ENCODE measurements at places on chromosomes 5 and 9.
A peak's percentile ranks its signal among the peaks of the same experiment; 100 is the strongest.

DNA sequence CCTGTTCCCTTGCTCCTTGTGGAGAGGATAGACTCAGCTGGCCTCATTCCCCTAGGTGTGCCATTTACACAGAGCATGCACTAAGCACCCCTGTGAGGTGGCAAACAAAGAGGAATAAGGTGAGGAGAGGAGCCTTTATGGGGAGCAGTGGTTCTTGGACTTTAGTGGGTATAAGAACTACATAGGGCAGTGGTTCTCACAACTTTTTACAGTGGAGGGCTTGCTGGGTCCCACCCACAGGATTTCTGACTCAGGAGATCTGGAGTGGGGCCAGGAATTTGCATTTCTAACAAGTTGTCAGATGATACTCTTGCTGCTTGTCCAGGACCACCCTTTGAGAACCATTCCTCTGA is 42.0 kb downstream of the CSF1R start:
- DNase-seq, result peak; percentile 62

- peak; percentile 40 for DNase-seq
Measured at GRCh38 chr5:122775550-122776542, 966 bp downstream of the SNX2 start.

- DNase-seq, result no peak
Measured at GRCh38 chr5:109030360-109031143, 282.9 kb downstream of the FER start.

- DNase-seq, result no peak
Measured at GRCh38 chr9:87889065-87889881, 6.6 kb downstream of the SPATA31E1 start.

GRCh38 chr5:151487544-151487943 is 40.1 kb downstream of the SLC36A1 start:
- no peak for DNase-seq

DNA sequence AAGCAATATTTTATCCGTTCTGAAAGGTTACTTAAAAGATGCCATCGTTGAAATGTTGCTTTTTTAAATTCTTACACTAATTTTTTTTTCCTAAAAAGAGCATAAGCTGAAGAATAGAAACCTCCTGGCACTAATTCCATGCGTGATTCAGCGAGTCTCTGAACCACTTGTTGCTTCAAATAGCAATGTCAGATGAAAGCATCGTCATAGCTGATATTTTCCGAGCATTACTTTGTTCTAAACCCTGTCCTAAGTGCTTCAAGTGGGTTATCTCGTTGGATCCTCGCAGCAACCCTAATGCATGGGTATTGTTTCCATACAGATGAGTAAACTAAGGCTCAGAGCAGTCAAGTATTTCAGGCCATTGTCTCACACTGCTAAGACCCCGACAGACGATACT is 79.7 kb downstream of the CDH6 start:
- DNase-seq, result no peak

DNA sequence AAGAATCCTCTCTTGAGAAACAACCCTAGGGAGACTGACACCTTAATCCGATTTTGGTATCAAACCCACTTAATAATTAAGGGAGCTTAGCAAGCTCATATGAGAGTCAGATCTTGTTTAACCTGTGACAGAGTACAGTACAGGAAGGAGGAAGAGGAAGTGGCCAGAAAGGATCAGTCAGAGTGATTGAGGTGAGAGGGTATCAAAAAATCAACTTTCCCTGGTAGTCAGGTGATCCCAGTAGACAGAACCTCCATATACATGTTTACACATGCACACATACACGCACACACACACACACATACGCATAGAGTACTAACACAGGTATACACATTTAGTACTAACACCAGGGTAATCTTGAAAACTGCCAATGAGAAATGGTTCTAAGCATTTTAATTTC is 56.8 kb downstream of the GLIS3 start:
- no peak for DNase-seq

DNA sequence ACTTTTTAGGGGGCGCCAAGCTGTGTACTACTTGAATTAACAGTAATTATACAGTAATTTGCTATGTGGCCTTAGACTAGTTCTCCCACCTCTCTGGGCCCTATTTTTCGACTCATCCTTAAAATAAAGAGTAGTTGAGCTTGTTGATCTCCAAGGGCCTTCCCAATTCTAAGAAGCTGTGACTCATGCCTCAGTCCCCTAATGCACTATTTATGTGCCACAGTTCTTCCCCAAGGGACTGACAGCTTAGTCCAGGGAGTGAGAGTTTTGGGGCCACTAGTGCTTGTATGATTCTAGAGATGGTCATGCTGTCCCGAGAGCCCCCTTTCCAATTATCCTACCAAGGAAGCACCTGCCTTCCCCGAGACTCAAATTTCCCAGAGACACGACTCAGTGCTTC is 149.7 kb downstream of the PAPPA start:
- DNase-seq, result no peak

GRCh38 chr9:30574355-30575151 is 1809.9 kb upstream of the ACO1 start:
- peak; percentile 43 for DNase-seq

- DNase-seq, result peak; percentile 67
Measured at GRCh38 chr9:437574-438001, 222.9 kb downstream of the DOCK8 start.

DNA sequence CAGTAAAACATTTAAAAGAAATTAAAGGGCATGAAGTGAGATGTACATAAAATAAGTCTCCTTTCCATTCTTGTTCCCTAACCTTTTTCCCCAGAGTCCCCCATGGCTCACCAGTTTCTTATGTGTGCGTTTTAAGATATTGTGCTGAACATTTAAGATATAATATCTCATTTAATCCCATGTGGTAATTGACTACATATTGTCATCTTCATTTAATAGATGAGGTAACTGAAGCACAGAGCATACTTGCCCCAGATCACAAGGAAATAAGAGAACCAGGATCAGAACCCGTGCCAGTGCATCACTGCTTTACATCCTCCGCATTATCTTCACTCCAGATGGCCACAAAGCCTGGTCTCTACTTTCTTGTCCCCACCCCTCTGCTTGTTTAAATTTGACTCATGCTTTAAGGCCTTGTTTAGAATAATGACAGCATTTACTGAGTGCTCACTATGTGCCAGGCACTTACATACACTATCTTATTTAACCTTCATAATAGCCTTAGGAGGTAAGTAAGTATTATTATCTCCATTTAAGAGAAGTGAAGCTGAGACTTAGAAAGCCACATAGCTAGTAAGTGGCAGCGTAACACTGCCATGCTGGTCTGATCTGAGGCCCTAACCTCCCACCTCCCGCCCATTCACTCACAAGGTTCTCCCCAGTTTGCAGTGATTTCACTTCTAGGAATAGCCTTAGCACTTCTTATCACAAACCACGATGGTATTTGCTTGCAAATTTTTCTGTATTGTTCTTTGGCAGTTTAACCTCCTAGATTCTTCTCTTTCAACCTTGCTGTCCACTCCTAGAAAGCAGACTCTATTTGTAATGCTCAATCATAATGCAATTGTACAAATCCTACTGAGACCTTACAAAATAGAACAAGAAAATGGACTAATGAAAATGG is 78.4 kb upstream of the IL6ST start:
- DNase-seq, result no peak

DNA sequence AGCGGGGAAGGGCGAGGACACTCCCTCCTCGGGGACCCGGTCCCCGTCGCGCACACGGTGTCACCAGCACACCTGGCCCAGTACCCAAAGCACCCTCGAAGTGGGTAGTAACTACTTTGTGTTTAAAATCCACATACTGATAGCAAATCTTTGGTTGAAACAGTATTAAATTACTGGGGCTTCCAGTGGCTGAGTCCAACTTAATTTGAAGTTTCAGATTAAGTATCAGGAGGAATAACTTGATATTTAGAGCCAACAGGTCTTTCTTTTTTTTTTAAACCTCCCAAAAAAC is 615 bp downstream of the ATG10 start:
- no peak for DNase-seq

DNA sequence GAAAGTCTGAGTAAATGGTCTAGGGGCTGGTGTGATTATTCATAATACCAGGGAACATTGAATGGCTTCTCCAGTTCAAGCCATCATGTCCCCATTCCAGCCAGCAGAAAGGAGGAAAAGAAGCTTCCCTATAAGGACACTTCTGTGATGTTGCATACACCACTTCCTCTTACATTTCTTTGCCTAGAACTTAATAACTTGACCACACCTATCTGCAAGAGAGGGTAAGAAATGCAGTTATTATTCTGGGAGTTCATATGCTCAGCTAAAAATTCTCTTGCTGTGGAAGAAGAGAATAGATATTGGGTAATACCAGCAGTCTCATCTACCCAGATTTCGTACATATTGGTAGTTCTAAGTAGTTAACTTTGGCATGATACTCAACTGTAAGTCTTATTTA is 166.1 kb downstream of the SLC28A3 start:
- DNase-seq, result no peak

DNA sequence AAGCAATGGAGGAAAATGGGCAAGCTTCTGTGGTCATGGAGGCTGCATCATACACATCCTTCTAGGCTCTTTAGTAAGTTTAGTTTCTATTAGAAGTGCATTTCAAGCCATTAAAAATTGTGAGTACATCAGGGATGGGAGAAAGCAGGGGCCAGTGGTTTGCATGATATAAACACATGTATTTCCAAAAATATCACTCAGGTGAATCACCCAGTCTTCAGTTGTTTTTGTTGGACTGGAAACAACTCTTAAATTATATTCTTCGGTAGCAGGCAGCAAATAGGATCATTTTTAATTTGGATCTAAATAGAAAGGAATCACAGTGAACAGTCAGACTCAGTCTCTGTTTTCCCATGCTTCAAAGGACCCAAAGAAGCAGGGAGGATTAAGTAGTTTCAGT is 657.9 kb downstream of the TLR4 start:
- DNase-seq, result peak; percentile 85

DNA sequence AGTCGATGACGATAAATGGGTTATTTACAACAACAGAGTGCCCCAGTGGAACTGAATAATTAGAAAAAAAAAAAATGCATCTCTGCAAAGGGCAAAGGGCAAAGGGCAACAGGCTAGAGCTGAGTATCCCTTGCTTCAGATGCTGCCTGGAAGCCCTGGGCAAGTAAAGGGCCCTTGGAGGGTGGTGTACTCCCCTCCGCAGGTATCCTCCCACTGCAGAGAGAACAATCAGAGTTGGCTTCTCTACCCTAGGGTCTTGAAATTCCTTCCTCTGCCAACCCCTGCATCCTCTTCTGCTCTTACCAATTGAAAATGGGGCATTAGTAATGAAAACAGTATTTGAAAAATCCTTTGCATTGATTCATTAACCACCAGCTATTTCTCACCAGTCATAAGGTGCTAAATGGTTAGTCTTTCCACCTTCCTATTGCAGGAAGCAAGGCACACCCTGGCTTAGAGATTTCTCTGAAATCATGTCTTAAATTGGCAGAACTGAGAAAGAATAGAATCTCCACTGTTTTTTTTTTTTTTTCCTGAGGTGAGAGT is 122.6 kb downstream of the SEMA6A start:
- DNase-seq, result no peak

DNA sequence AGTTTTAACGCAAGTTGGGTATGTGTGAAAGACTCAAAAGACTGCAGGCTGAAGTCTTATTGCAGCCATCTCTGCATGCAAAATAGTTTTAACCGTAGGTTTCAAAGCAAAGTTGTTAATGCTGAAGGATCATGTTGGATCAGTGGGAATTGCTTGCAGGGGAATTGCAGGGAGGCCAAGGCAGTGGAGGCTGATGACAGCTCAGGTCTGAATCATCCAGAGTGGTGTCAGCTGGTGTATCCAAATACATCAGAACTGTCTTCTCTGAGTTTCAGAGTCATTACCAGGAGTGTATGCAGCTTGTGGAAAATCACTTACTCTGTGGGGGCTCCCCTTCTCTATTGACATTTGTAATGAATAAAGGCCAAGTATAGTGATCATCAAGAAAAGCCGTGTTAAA is 435.7 kb downstream of the SH3GL2 start:
- no peak for DNase-seq

DNA sequence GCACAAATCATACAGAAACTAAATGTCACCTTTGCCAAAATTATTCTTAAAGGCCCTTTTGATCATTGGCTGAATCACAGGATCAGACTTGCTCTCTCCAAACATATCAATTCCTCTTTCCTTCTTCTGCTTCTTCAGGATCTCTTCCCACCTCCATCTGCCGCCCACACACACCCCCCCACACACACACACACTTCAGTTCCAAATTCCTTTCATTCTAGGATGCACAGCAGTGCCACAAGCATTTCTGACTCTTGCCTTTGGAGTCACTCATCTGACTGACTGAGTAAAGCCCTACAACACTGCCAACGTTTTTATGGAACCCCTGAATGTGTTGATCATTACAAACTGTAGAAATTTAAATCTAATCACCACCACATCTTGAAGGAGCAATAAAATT is 22.9 kb downstream of the DNAH5 start:
- DNase-seq, result peak; percentile 11
